ENCODE measurements at places on chromosomes 2 and 18.

GRCh38 chr2:127219171-127220070 lies 678 bp downstream of the CYP27C1 start:
- DNase-seq = no peak

- no peak for DNase-seq
Observed at GRCh38 chr18:48091869-48092497, 161.5 kb upstream of the SMAD2 start.

DNA sequence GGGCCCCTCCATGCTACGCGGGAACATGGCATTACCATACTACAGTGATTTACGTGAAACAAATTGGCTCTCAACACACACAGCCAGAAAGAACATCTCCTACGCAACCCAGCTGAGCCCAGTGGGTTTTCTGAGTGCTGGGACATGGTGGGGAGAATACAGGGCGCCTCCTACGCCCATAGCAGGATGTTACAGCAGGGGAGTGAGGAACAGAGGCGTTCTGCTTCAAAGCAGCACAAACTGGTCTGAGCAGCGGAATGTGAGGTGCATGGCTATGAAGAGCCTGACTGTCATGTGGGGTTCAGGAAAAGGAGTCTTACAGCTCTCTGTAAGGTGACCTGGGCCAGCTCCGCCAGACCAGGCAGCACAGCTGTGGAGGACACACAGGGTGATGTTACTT lies 108.6 kb upstream of the REV1 start:
- DNase-seq = no peak

DNA sequence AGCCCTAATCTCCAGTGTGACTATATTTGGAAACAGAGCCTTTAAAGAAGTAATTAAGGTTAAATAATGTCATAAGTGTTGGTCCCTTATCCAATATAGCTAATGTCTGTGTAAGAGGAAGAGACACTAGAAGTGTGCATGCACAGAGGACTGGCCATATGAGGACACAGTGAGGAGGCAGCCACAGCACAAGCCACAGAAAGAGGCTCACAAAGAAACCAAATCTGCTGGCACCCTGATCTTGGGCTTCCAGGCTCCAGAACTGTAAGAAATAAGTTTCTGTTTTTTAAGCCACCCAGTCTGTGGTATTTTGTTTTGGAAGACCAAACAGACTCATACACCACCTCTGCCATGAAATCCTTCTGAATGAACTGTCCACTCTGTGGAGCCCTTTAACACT lies 186.4 kb upstream of the SLC39A10 start:
- DNase-seq = no peak

DNA sequence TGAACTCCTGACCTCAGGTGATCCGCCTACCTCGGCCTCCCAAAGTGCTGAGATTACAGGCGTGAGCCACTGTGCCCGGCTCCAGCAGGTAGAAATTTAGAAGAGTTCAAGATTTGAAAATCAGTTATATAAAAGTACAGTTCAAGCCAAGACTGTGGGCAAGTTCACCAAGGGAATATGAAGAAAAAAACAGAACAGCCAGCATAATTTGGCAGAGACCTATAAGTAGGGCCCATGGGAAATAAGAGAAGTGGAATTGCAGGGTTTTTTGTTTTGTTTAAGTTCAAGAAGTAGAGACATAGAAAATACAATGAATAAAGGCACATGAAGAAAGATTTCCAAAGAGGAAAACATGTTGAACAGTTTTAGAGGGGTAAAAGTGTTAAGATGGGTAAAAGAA lies 57.9 kb downstream of the BAZ2B start:
- no peak for DNase-seq

GRCh38 chr2:133849341-133849740 lies 281.1 kb upstream of the NCKAP5 start:
- DNase-seq = no peak

GRCh38 chr18:56028514-56028913 lies 440.5 kb upstream of the TCF4 start:
- no peak for DNase-seq

- no peak for DNase-seq
Observed at GRCh38 chr2:149601141-149601796, 13.7 kb upstream of the MMADHC start.

DNA sequence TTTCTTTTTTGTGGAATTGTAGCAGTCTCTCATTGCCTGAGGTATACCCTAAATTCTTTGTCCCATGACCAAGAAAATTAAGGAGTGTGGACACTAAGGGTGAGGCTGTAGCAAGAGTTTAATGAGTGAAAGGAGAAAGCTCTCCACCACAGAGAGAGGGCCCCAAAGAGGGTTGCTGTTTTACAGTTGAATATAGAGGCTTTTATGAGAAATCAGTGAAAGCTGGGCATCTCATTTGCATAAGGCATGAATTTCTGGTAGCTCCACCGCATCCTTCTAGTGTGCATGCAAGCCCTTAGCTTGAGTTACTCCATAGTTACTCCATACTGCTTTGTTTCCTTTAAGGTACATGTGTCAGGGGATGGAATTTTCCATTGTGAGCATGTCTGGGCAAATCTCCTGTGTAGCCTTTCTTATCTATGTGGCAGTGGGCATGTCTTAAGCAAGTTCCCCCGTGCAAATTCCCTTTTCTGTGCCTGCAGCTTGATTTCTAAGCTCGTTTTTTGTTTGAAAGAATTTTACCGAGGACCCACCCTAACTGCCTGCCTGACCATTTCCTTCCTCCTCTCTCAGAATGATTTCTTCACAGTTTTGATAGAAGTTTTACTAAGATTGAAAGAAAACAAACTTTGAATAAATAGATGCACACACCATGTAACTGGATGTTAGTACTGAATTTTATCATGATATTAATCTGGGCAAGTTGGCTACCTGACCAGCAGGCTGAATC lies 218.9 kb downstream of the PARD3B start:
- no peak for DNase-seq

DNA sequence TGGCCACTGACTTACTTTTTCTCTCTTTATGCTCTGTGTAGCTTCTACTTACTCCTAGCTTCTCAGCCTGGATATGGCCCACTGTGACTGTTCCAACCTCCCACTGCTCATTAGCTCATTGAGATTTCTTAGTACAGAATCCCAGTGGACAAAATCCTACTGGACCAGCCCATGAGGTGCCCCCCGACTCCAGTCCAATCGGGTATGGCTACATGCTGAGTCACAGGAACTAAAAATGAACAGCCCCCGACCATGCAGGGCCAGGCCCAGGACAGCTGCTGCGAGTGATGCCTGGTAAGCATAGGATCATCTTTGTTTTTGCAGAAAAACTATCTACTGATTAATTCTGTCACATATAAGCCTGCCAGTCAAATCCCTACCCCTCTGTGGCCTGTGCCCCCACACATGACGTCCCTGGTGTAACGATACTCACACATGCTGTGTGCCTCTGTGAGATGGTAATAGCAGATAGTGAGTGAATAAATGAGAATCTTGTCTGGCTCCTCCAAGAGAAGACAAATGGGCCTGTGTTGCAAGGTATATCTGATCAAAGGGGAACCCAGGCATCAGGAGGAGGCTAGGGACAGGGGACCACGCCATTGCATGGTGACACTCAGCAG lies 85.9 kb upstream of the KLF7 start:
- DNase-seq = no peak

GRCh38 chr2:101003278-101003775 lies 1.2 kb downstream of the RPL31 start:
- DNase-seq = no peak

GRCh38 chr2:155412598-155412997 lies 714.1 kb downstream of the KCNJ3 start:
- no peak for DNase-seq

GRCh38 chr18:11830585-11830984 lies 20.6 kb upstream of the CHMP1B start:
- DNase-seq = no peak

- no peak for DNase-seq
Observed at GRCh38 chr2:117321816-117322215, 492.7 kb upstream of the DDX18 start.

DNA sequence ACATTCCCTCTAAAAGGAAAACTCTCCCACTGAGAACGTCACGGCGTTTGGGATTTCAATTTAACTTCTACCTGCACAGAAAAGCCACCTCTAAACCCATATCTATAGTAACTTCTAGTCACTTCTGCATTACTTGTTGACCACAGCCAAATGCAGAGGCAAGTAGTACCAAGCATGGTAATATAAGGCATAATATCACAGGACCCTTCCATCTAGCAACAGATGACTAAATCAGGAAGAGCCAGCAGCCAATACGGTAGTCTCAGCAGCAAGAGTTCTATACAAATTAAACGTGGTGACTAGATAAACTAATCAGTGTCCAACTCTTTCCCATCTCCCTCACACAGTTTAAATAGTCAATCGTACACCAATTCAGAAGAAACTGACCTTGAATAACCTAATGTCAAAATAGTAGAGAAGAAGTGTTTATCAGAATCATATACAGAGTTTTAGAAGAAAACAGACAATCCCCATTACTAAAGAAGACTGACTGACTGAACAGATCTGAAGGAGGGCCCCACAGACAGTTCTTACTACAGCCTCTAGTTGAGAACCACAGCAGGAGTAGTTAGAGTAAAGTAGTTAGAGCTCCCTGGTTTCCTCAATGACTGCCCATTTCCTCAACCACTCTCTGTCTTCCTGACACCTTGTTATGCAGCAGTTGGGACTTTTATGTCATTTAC lies 30.0 kb downstream of the MEMO1 start:
- DNase-seq = no peak

- DNase-seq = no peak
Observed at GRCh38 chr18:36297417-36298125, at the start of gene FHOD3. Gene FHOD3 (plus strand): TSS chr18:36297713. CDS start chr18:36297836, 123 bp downstream.

DNA sequence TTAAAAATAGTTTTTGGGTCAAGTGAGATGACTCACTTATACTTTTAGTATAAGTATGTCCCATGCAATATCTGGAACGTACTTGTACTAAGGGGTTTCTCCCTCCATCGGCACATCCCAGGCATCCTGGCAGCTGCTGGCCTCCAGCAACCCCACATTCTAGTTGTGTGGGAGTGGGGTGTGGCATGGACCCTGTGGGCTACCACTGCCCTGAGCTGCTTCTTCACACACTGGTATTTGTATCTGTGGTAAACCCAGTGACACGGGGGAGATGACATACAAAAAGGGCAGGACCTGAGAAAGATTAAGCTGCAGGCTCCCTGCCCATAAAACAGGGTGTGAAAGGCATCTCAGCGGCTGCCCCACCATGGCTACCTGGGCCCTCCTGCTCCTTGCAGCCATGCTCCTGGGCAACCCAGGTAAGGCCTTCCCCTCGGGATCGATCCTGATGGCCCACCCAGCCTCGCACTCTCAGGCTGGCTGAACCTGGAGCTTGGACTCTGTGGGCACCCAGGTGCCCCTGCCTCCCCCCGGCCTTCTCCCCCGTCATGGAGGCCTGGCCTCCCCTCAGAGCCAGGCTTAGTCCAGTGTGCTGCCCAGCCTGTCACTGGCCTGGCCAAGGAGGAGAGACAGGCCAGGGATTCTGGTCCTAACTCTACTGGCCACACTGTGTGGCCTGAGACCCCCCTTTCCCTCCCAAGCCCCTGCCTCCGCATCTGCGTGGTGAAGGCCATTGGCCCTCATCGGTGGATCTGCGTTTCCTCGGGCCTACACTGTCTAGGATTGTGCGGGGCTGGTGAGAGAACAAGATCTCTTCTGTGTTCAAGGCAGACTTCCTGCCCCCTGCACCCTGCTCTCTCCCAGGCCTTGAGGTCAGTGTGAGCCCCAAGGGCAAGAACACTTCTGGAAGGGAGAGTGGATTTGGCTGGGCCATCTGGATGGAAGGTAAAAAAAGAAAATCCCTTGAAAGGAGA lies at the start of gene GNLY:
TSS of gene GNLY (plus strand) at position 307 of the 974 bp plus-strand sequence. CDS start at position 368, 61 bp downstream.
- DNase-seq = no peak

GRCh38 chr18:49875783-49876182 lies 62.5 kb upstream of the ACAA2 start:
- DNase-seq = no peak

DNA sequence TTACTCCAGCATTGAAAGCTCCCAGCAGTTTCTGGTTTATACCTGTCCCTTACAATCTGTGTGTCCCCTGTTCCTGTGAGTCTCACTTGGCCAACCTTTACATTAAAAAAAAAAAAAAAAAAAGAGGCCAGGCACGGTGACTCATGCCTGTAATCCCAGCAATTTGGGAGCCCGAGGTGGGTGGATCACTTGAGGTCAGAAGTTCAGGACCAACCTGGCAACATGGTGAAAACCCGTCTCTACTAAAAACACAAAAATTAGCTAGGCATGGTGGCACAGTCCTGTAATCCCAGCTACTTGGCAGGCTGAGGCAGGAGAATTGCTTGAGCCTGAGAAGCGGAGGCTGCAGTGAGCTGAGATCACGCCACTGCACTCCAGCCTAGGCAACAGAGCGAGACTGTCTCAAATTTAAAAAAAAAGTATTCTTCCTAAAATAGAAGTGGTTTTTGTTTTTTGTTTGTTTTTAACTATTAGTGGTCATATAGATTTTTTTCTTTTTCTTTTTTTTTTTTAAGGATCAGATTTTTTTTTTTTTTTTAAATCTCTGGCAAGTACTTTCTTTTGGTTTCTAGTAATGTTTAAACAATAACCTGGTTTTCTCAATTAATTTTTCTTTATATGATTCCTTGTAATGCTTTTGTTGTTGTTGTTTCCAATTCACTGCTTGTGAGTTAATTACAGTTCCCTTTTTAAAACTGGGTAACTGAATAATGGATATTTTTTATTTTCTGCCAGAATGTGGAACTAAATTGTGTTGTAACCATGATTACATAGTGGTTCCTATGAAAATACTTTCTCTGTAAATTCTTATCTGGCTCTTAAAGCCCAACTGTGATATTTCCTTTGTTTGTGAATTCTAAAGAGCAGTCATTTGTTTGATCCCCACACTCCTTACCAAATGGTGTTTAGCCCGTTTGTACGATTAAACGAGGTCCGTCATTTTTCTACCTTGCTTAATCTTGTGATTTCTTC lies 116.8 kb downstream of the CTAGE1 start:
- no peak for DNase-seq
